ENCODE measurements at places on chromosomes 5 and 9.

GRCh38 chr9:136701668-136702053, 10.7 kb upstream of the DIPK1B start:
- no peak for DNase-seq

GRCh38 chr5:4197151-4197550, 601.5 kb downstream of the IRX1 start:
- DNase-seq = no peak

- no peak for DNase-seq
Measured at GRCh38 chr5:91668261-91668660, 285.1 kb upstream of the ARRDC3 start.

GRCh38 chr9:83166372-83166771, 103.4 kb upstream of the RASEF start:
- no peak for DNase-seq
